Activated T-helper 17 cell treated with anti-CD3 and anti-CD28 coated beads, Interleukin-2, amount 50 U/mL, for 72 hours (primary cell): ENCODE measurements at places on chromosomes 2 and 18. TPM values are rescaled to one million over a fixed set of nuclear protein-coding genes. Genes with fewer than 3 reads are reported as not detected.

CDKL4 gene
- 0.50 TPM for total RNA-seq

UGT1A6 gene
- total RNA-seq: not detected

SPEG gene
- total RNA-seq: 1.7 TPM

TMEM198 gene
- 3.7 TPM for total RNA-seq

SOWAHC gene
- total RNA-seq: 1.7 TPM

DTNA gene
- total RNA-seq: 0.11 TPM

MYCN gene
- total RNA-seq: not detected

MEP1B gene
- total RNA-seq: 0.11 TPM

HOXD12 gene
- total RNA-seq: not detected

ANKRD30BL gene
- not detected for total RNA-seq

SCYGR2 gene
- total RNA-seq: not detected
